ENCODE measurements at places on chromosomes 1 and 21. TPM values are rescaled to one million over a fixed set of nuclear protein-coding genes. Genes with fewer than 3 reads are reported as not detected.

Gene SAMD11
- 11.1 TPM for total RNA-seq

Gene FMO5
- 1.3 TPM for total RNA-seq

Gene TINAGL1
- 0.99 TPM for total RNA-seq

Gene FHAD1
- total RNA-seq: 0.33 TPM

Gene CACNA1S
- not detected for total RNA-seq

Gene MATN1
- 0.33 TPM for total RNA-seq

Gene UTS2
- not detected for total RNA-seq

Gene KCNQ4
- under 0.01 TPM for total RNA-seq

Gene AUNIP
- 0.33 TPM for total RNA-seq

Gene ARHGAP30
- not detected for total RNA-seq

Gene PDC
- total RNA-seq: not detected

Gene RAB25
- not detected for total RNA-seq
